ENCODE measurements at places on chromosomes 2 and 18. TPM values are rescaled to one million over a fixed set of nuclear protein-coding genes. Genes with fewer than 3 reads are reported as not detected.

- no peak for DNase-seq
These were observed 52.1 kb downstream of the NCK2 start for GRCh38 chr2:105796791-105797190.

DNA sequence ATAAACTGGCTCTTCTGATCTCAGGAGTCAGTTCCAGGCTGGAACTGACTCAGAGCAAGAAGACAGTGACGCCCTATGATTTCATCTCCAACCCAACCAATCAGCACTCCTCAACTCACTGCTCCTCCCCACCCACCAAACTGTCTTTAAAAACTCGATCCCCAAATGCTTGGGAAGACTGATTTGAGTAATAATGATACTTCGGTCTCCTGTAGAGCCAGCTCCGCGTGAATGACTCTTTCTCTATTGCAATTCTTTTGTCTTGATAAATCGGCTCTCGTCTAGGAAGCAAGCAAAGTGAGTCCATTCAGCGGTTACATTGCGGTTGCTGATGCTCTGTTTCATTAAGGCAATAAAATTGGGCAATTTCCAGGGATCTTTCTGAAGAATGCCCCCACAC is 1025.3 kb upstream of the CNTNAP5 start:
- DNase-seq, result no peak

GRCh38 chr2:217398101-217398500 is 538.2 kb upstream of the TNP1 start:
- no peak for DNase-seq

DNA sequence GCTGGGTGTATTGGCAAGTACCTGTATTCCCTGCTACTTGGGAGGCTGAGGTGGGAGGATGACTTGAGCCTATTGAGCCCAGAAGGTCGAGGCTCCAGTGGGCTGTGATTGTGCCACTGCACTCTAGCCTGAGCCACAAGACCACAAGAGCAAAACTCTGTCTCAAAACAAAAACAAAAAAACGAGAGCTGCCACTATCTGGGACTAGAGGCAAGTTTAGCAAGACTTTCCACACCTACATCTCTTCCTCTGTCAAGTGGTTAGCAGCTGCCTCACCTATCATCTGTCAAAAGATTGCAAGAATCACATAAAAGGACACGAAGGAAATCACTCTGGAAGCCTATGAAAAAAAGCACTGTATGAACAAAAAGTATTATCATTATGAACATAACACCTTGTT is 55.2 kb upstream of the RIOK3 start:
- DNase-seq, result no peak

- no peak for DNase-seq
These were observed 9.7 kb downstream of the XDH start for GRCh38 chr2:31404827-31405226.

DNA sequence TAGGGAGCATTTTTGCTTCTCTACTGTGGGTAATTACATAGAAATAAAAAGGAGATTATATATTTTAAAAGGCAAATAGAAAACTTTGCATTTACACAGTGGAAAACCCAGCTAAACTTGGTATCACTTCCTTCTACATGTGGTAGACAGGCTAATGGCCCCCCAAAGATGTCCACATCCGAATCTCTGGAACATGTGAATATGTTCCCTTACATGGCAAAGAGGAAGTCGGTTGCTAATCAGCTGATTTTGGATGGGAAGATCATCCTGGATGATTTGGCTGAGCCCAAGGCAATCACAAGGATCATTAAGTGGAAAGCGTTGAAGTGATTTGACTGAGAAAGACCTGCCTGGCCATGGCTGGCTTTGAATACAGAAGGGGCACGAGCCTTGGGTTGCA is 26.2 kb downstream of the CREG2 start:
- no peak for DNase-seq

DNA sequence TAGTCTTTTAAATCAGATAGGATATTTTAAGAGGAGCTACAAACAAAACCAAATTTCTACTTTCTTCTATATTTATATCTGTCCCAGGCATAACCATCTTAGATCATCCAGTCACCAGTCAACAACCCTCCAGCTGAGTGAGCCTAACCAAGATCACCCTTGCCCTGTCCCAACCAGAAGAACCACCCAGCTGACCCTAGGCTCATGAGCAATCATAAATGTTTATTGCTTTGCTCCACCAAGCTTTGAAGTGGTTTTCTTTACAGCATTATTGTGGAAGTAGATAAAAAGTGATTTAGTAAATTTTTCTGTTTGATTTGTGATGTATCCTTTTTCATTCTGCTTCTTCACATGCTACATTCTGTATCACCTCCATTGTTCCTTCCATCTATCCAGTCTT is 167.2 kb upstream of the PIEZO2 start:
- no peak for DNase-seq

DNA sequence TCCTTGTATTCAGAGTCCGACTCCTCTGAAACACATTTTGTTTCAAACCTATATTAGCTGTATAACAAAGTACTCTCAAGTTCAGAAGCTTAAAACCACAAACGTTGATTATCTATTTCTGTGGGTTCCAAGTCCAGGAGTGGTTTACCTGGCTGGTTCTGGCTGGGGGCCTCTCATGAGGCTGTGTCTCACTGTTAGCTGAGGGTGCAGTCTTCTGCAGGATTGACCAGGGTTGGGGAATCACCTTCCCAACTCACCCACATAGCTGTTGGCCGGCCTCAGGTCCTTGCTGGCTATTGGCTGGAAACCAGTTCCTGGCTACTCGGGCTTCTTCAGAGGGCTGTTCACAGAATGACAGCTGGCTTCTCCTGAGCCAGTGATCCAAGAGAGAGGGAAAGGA is 18.0 kb upstream of the ATIC start:
- DNase-seq, result no peak

DNA sequence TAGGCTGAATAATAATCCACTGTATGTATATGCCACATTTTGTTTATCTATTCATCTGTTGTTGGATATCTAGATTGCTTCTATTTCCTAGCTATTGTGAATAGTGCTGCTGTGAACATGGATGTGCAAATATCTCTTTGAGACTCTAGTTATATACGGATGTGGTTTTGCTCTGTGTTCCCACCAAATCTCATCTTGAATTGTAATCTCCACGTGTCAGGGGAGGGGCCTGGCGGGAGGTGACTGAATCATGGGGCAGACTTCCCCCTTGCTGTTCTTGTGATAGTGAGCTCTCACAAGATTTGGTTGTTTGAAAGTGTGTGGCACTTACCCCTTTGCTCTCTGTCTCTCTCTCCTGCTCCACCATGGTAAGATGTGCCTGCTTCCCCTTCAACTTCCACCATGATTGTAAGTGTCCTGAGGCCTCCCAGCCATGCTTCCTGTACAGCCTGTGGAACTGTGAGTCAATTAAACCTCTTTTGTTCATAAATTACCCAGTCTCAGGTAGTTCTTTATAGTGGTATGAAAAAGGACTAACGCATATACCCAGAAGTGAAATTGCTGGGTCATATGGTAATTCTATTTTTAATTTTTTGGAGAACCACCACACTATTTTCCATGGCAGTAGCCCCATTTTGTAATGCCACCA is 86.1 kb upstream of the UPP2 start:
- peak; percentile 35 for DNase-seq

DNA sequence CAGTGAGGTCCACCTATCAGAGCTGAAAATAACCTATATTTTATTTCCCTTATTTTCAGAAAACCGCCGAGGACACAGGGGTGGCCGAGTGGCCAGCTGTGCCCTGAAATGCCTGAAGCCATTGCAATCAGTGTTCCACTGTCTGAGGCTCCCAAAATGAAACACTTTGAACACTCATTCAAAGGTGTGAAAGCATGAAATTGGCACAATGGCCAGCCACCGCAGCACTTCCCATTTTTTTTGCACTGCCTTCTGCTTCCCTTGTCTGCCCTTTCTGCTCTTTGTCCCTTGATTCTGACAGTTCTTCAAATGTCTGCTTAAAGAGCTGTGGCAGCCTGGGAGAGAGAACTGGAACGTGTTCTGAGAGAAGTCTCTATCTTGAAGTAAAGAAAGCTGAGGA is 1127.5 kb upstream of the CELF4 start:
- DNase-seq, result no peak

Gene ANKRD30BL
- total RNA-seq, result not detected

Gene G6PC2
- not detected for total RNA-seq

Data from activated CD4-positive, alpha-beta memory T cell treated with anti-CD3 and anti-CD28 coated beads, Interleukin-2, amount 10 ng/mL, durations not matched to agents 7 days and 5 days (primary cell).